Neural crest cell (in vitro differentiated cells): ENCODE measurements at places on chromosomes 2 and 18. TPM values are rescaled to one million over a fixed set of nuclear protein-coding genes. Genes with fewer than 3 reads are reported as not detected.

- DNase-seq = no peak
- no peak overlapping the region for H3K27ac ChIP-seq
- H3K27me3 ChIP-seq = no peaks in the 10 kb centered on the region
- H3K4me3 ChIP-seq = no peak overlapping the region
- H3K36me3 ChIP-seq = no peaks in the 10 kb centered on the region
These were observed 278.4 kb upstream of the CCDC68 start for GRCh38 chr18:55237660-55238059.

GRCh38 chr2:129285012-129285411, 694.5 kb upstream of the RAB6C start:
- H3K27ac ChIP-seq = no peak overlapping the region
- H3K4me1 ChIP-seq = no peaks in the 10 kb centered on the region
- H3K27me3 ChIP-seq = no peaks in the 10 kb centered on the region
- DNase-seq = no peak
- peaks cover 6% of the 10 kb centered on the region for H3K36me3 ChIP-seq
- no peak overlapping the region for H3K4me3 ChIP-seq

DNA sequence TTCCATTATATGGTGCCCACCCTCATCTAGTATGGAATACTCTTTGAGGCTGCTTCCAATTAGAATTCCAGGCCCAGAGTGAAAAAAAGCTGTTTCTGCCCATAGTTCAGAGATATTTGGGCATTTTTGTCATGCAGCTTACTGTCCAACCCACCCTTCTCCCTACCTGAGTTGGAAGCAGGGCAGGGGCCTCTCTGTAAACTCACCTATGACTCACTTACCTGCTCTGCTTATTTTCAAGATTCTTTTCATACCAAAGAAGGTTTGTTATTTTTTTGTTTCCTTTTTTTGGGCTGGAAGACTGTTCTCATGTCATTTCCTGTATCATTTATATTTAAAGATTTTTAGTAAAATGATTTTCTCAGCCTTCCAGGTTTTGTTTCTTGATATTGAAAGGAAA, 38.4 kb upstream of the PPP1R1C start:
- peaks cover 31% of the 10 kb centered on the region for H3K4me1 ChIP-seq
- H3K36me3 ChIP-seq = peaks cover 5% of the 10 kb centered on the region
- no peak overlapping the region for H3K27ac ChIP-seq
- no peak for DNase-seq
- H3K4me3 ChIP-seq = no peak overlapping the region
- no peaks in the 10 kb centered on the region for H3K27me3 ChIP-seq

GRCh38 chr2:201675454-201675853, 23.0 kb downstream of the MPP4 start:
- H3K27me3 ChIP-seq = peaks cover 4% of the 10 kb centered on the region
- DNase-seq = no peak
- no peaks in the 10 kb centered on the region for H3K36me3 ChIP-seq
- H3K4me3 ChIP-seq = no peak overlapping the region
- H3K27ac ChIP-seq = no peak overlapping the region
- H3K4me1 ChIP-seq = no peaks in the 10 kb centered on the region

GRCh38 chr2:131492418-131493198, 411 bp upstream of the MZT2A start:
- peak overlapping the region; percentile 94 for H3K27ac ChIP-seq
- peaks cover 21% of the 10 kb centered on the region for H3K4me1 ChIP-seq
- H3K36me3 ChIP-seq = no peaks in the 10 kb centered on the region
- no peaks in the 10 kb centered on the region for H3K27me3 ChIP-seq
- peak overlapping the region; percentile 96 for H3K4me3 ChIP-seq

DNA sequence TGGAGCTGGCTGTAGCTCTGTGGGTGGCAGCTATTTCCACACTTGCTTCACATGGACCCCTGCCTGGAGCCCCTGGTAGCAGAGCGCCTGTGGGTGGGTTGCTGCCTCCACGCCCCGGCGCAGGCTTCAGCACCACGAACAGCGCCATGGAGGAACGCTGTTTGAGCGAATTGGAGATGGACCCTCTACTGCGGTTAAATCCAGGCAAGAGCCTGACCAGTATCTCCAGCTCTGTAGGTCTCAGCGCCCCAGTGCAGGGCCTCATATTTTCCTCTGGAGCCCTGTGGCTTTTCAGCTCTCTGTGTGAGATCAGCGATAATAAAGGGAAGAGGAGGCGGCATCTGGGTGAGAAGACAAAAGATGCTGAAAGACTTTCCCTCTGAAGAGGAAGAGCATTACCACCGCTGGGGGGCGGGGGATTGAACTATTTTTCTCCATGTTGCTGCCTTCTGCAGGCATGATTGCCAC, 12.0 kb downstream of the ONECUT2 start:
- DNase-seq = peak; percentile 87
- H3K27me3 ChIP-seq = peaks cover 69% of the 10 kb centered on the region
- H3K36me3 ChIP-seq = no peaks in the 10 kb centered on the region

DNA sequence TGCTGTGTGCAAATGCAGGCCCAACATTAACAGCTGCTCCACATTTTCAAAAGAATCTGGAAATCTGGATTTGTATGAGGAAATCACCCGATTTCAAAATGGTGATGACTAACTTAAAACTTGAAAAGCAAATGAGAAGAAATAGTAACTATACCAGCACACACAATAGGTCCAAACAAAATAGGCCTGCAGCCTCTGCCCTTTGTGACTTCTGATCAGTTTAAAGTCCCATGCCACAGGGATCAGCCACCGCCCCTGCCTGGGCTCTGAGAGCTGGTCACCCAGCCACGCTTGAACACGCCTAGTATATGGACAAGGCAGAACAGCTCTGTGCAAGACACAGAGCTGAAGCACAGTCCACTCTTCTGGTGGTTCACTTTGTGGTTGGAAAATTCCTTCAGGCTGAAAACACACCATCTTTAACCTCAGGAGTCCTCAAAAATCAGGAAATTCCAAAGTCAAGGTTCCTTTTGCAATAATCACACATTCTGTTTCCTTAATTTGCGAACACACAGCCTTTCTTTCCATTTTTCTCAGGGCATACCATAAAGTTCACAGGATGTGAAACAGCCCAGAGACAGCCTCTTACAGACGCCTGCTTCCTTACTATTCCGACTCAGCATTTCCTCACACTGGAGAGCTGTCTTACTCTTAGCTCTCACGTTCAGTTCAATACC, 150.1 kb upstream of the RIOK3 start:
- no peaks in the 10 kb centered on the region for H3K4me1 ChIP-seq
- DNase-seq = no peak
- no peaks in the 10 kb centered on the region for H3K27me3 ChIP-seq
- H3K4me3 ChIP-seq = no peak overlapping the region
- peak overlapping the region; percentile 23 for H3K27ac ChIP-seq
- H3K36me3 ChIP-seq = no peaks in the 10 kb centered on the region

DNA sequence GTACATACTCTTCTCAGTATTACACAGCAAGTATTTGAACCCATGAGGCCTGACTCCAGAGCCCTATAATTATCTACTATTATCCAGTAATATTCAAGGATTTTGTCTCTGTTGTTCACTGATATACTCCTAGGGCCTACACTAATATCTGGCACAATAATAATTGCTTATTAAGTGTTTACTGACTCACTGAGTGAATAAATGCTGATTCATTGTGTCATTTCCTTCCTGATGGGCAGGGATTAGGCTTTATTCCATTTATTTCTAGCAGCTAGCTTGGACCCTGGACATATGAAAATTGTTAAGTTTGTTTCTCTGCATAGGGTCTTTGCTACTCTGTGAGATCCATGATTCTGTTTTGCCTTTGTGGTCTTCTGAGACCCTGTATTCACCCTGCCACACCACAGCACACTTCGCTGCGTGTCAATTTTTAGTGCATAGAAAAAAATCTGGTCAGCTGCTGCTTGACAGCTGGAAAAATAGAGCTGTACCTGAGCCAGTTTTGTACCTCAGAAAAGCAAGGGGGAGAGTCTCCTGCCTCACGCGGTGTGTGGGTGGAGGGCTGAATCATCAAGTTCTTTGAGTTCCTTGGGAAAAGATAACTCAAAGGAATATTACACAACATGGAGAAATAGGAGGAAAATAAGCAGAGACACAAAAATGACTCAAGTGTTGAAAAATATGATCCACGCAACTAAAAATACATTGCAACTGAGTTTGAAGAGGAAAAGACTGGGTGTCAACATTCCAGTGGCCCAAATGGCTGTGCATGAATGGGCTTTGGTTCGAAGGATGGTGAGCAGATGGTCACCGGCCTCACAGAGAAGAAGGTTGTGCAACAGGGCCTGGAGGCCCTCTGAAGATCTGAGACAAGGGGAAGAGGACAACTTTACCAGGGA, 18.9 kb upstream of the DPP4 start:
- no peaks in the 10 kb centered on the region for H3K4me1 ChIP-seq
- H3K27me3 ChIP-seq = no peaks in the 10 kb centered on the region
- H3K36me3 ChIP-seq = no peaks in the 10 kb centered on the region
- DNase-seq = no peak

DNA sequence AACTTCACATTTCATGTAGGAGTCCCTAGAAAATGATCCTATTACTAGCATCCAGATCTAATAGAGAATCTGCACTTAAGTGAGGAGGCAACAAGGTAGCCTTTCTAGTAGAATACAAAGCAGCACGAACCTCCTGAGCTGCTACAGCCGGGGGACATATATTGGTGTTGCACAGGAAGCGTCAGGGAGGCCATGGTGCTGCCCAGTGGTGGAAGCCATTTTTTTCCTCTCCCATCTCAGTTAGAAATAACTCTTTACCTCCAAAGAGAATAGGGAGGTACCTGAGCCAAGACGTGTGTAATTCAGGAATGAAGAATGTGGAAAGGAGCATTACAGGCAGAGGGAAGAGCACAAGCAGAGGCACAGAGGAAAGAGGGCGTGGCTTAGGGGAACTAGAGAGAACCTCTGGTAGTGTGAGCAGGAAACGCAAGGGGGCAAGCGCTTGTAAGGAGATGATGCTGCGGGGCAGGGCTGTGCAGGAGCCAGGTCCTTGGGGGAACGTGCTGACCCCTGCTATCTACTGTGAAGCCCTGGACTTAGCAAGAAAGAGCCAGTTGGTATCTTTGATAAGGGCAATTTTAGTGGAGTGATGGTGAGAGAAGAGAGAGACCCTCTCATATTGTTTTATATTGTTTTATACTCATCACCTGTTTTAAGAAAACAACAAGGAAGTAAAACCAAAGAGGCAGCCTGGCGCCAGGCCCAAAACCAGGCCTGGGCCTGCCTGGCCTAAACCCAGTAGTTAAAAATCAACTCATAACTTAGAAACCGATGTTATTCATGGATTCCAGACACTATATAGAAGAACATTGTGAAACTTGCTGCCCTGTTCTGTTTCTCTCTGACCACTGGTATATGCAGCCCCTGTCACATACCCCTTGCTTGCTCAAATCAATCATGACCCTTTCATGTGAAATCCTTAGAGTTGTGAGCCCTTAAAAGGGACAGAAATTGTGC, 50.0 kb upstream of the TTC39C start:
- H3K36me3 ChIP-seq = no peaks in the 10 kb centered on the region
- peaks cover 4% of the 10 kb centered on the region for H3K27me3 ChIP-seq
- DNase-seq = no peak
- peaks cover 17% of the 10 kb centered on the region for H3K4me1 ChIP-seq

NGEF gene
- 0.96 and 1.5 TPM in 2 replicates for total RNA-seq

COL3A1 gene
- 13.2 and 14.9 TPM in 2 replicates for total RNA-seq

TRABD2A gene
- total RNA-seq = 0.84 TPM in 2 replicates
